CD4-positive, alpha-beta T cell treated with Interleukin-17A for 1 hour (primary cell): ENCODE measurements at places on chromosomes 2 and 18.

GRCh38 chr18:49094136-49094535 is 143.4 kb upstream of the SMAD7 start:
- no peak for DNase-seq

GRCh38 chr2:160293391-160294091 is 93.5 kb upstream of the ITGB6 start:
- DNase-seq = no peak

DNA sequence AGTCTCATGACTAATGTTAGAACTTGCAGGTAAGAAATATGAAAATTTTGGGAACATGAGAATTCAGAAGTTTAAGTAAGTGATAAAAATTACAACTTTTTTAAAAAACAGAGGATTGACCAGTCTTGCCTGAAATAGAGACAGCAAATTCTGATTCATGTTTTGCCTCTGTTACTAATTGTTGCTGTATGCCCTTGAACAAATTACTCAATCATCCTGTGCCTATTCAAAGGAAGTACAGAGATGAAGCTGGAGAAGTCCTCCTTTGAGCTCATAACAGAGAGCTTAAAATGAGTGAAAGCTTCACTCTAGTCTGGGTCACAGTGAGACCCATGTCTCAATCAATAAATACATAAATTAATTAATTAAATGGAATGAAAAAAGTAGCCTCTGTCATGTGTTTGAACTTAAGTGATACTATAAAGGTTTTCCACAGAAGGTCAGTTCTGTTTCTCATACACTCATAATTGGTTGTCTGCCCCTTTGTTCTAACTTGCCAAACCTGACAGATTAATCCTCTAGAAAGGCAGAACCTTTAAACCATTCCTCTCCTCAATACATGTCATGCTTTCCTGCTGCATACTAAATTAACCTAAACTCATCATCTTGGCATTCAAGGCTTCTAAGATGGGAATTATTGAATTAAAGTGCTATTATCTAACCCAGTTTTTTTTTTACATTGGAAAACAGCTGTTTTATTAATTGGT is 374.6 kb upstream of the LRATD1 start:
- no peak for DNase-seq

GRCh38 chr2:149597668-149598326 is 10.2 kb upstream of the MMADHC start:
- peak; percentile 80 for DNase-seq

DNA sequence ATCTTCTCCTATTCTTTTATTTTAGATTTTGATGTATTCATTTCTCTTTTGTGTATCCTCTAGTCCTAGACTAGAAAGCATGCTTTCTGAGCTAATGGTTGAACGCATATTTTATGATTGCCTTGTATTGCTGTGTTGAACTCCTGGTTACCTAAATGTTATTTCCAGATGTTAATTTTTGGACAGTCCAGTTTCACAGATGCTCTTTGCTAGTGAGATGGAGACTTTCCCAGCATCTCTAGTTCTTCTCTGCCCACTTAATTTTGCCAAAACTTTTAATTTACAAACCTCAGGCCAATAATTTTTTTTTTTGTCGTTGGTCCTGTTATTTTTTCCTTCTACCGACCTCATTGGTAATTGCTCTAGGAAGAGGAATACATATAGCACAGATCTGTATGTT is 153.2 kb downstream of the HAUS1 start:
- DNase-seq = no peak

DNA sequence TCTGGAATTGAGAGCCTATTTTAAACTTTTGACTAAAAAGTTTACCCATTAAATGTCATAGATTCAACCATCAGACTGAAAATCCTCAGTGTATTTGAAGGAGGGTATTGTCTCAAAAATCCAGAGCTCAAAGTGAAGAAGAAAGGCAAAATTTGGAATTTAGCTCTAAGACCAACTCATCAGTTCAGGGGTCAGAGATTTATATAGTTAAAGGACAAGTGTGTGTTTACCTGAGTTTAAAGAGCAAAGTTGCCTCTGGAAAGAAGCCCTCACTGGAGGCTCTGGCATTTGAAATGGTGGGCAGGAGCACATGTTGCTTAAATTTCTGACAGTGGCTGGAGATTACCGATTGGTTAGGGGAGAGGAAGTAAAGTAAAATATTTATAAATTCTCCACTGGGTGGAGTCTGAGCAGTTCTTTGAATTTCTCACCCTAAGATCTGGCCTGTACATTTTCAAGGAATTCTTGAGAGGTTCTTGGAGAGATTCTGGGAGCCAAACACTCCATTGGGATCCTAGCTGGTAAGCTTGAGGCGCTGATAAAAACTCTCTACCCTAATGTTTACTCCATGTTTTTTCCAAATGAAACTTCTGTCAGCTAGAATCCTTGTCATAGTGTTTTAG is at the start of gene KYNU:
TSS of gene KYNU (plus strand) at position 449 of the 623 bp plus-strand sequence. CDS start 7,704 bp downstream, outside the sequence.
- DNase-seq = no peak

DNA sequence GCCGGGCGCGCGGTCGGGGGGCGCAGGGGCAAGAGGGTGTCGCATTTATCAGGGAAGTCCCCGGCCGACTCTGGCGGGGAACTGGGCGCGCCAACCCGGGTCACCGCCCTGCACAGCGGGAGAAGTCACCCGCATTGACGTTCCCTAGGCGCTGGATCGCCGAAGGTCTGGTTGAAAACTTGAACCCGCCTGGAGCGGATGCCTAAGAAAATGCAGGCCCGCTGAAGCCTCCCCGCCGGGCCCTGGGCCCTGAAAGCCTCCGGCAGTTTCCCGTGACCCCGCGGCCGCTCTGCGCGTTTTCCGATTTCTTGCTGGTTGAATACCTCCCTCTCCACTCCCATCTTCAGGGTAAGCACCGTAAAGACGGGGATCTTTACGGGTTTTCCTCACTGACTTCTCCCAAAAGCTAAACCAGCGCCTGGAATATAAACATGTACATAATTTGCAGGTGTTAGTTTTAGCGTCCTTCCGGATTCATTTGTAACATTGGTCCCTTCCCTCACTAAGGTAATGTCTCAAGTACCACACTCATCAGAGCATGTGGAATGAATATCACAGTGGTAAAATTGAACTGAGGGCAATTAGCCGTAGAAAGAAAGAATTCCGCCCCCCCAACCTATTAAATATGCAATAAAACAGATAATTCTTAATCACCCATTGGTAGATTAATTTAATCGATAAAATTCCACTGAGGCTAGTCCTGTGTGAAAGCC is 675 bp upstream of the SPIRE1 start:
- peak; percentile 30 for DNase-seq

DNA sequence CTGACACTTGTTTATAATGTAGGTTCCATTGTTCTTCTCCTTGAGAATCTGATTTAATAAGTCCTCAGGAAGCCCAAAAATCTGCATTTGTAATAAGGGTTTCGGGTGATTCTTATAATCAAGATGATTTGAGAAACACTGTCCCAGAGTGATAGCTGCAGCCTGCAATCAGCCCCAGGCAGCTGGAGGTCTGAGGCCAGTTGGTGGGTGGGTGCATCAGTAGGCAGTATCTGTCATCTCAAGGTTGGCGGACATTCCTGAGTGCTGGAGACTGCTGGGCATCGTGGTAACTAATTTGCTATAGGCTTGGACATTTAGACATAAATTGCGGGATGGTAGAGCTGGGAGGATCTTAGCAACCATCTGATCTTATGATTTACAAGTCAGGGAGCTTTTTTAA is 2.7 kb upstream of the IL18RAP start:
- no peak for DNase-seq

- no peak for DNase-seq
These were observed 75.3 kb downstream of the CCDC148 start for GRCh38 chr2:158381205-158381604.

GRCh38 chr2:120125195-120125594 is 98.0 kb downstream of the TMEM185B start:
- no peak for DNase-seq

GRCh38 chr18:80042785-80043184 is 8.6 kb downstream of the RBFA start:
- DNase-seq = peak; percentile 17

- no peak for DNase-seq
These were observed 223.8 kb downstream of the GLI2 start for GRCh38 chr2:120959426-120959825.

DNA sequence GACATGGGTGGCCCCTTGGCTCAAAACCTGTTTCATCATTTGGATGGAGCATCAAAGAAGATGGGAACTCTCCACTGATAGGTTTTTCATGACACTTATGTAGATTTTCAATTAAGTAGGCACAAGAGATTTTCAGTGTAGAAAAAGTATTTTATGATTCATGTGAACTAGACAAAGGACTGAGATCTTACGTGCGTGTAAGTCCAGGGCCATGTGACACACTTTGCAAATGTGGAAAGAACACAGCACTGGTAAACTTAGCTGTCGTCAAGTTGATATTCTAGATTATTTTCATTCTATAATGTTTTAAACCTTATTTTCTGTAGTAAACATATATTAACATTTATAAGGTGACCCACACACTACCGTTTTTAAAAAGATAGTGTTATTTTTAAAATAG is 37.4 kb downstream of the RNF144A start:
- DNase-seq = no peak

GRCh38 chr2:105081006-105081601 is 43.2 kb downstream of the MRPS9 start:
- no peak for DNase-seq
